ENCODE measurements at places on chromosomes 7 and 10.

- DNase-seq = no peak
These were observed 105.4 kb downstream of the ITIH5 start for GRCh38 chr10:7561216-7561893.

GRCh38 chr10:36488579-36488978 lies 636.8 kb upstream of the ANKRD30A start:
- no peak for DNase-seq

- no peak for DNase-seq
These were observed 151.2 kb downstream of the MPP7 start for GRCh38 chr10:28151636-28152035.

- DNase-seq = no peak
These were observed 151.4 kb downstream of the OAT start for GRCh38 chr10:124267231-124267885.

DNA sequence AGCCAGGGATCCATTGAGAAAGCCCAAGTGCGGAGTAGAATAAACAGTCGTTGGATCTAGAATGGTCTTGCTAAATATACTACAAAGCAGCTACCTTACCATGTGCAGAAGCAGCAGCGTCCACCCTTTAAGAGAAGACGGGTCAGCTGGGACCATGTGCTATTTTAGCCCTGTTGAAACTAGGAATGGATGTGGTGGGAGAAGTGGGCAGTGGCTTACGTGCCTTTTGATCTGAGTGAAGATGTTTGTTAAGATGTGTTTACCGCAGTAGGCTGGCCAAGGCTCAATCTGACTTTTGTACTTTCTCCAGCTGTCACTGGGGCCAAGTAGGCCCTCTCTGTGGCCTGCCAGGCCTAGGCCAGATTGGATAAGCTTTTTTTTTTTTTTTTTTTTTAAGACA lies 9.2 kb downstream of the HABP2 start:
- DNase-seq = no peak

DNA sequence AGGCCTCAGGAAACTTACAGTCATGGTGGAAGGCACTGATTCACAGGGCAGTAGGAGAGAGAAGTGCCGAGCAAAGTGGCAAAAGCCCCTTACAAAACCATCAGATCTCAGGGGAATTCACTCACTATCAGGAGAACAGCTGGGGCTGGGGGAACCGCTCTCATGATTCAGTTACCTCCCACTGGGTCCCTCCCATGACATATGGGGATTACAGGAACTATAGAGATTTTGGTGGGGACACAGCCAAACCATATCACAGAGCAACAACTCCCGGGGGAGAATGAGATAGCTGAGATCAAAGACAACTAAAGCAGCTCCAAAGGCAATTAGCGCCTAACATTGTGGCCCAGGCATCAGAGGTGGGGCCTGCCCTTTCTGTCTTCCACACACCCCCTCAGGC lies 85.4 kb upstream of the VOPP1 start:
- DNase-seq = no peak

DNA sequence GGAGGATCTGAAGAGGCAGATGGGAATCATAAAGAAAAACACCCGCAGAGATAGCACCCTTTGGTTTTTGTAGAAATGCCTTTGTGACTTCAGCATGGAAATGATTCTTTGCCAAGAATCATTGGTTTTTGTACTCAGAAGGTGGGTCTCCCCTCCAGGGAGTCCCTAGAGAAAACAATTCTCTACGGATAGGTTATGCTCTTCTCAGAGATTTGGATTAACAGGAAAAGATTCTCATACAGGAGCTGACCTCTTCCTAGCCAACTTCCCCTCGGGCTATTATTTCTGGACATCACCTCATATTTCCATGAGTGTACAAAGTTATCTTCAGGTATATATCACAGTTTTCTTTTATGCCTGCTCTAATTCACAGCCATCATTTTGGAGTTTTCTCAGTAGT lies 274.2 kb upstream of the HABP2 start:
- no peak for DNase-seq

DNA sequence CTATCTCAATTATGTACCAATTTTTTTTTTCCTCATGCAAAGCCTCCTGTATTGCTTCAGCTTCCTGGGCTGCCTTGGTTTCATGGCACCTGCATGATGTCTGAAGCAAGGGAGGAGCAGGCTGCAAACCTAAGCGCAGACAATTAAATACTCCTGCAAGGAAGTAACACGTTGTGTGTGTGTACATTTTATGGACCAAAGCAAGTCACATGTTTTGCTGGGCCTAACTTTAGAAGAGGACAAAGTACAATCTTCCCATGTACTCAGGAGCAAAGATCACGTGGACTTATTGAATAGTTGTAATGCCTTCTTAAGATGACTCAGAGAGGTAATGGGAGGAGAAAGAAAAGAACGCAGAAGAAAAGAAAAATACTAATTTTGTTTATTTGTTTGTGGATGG lies 944.0 kb upstream of the C7orf33 start:
- DNase-seq = no peak

GRCh38 chr10:80530251-80530650 lies 7.5 kb upstream of the SH2D4B start:
- DNase-seq = peak; percentile 39

DNA sequence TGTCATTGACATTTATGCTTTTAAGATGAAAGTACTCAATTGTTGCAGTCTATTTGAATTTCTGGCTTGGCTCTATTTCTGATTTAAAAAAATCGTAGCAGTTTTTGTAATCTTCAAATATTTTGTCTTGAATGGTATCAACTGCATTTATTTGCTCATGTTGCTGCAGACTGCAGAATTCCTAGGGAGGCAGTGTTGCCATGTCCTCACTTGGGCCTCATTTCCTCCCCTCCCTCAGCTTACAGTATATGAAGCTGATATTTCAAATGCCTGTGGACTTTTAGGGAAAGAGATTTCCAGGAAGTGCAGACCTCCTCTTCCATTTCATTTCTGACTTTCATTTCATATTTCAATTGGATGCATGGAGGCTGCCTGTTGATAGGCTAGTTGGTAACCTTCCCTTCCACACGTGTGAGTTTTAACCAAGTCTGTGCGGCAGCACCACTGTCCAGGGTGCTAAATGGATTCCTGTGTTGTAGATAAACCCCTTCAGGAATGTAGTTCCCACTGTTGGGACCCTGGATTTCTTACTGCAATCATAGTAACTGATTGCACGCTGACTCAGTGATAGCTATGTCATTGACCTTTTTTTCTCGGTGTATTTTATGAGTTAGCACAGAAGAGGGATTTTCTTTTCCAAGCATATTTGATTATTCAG lies 17.5 kb downstream of the VPS50 start:
- DNase-seq = no peak

GRCh38 chr7:44286618-44287487 lies 38.5 kb downstream of the CAMK2B start:
- no peak for DNase-seq

- no peak for DNase-seq
These were observed 99.7 kb upstream of the IFRD1 start for GRCh38 chr7:112350585-112350984.

DNA sequence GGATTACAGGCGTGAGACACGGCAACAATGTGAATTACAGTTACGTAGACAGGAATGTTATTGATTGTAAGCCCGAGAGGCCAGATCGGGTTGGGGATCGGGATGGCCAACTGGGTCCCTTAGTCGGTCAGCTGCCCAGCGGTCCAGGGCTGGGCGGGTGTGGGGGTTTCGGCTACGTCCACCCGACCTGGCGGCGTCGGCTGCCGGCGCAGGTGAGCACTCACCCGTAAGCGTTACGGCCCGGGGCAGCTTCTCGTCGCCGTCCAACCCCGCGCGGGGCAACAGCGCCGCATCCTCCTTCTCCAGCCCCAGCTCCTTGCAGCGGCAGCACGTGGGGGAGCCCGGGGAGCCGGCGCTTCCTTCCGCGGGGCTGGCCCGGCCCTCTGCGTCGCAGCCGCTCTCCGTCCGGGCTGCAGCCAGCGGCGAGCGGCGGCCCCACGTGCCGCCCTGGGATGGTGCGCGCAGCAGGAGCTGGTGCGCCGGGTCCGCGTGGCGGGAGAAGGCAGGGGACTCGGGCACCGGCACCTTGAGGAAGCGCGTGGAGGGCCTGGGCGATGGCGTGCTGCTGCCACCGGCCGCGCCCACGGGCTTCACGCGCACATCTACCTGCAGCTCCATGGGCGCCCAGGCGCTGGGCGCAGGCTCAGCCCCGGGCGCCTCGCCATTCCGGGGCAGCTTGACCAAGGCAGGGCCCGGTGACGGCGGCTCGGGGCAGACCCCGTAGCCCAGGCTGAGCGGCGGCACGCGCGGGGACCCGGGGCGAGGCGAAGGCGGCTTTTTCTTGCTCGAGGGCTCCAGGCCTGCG lies 609 bp downstream of the KLRG2 start:
- DNase-seq = no peak

GRCh38 chr10:85946713-85947326 lies 419.8 kb downstream of the GRID1 start:
- DNase-seq = no peak

DNA sequence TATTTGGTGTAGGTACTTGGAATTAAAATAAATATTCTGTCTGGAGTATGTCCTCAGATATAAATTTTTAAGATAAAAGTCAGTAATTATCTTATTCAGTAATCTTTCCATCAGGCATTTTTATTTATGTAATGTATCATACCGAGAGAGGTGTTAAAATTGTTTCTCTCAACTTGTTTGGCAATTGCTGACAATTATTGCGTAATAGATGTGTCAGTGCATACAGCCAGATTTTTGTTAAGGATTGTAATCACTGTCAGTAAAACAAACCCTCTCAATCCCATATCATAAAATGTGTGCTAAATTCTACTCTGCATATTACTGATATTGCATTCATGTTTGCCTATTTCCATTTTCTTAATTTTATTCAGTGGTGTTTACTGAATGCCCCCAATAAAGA lies 69.2 kb downstream of the CNTNAP2 start:
- no peak for DNase-seq

GRCh38 chr10:102965311-102965851 lies 47.3 kb downstream of the CNNM2 start:
- DNase-seq = no peak

DNA sequence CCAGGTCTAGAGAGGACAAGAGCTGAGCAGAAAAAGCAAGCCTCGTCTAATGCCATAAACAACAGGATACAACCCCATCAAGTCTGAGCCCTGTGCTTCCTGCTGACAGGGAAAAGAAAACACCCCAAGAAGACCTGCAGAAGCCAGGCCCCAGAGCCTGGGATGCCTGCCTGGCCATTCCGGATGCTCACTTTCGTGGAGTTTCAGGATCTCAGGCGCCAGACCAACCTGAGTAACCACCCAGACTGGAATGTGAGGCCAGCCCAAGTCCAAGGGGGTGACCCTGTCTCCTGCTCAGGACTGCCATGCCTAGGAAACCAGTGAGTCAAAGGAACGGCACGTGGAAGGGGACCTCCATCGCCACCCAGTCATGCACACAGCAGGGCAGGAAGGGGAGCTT lies 74.3 kb downstream of the PLXNA4 start:
- no peak for DNase-seq

GRCh38 chr10:103278862-103279298 lies 1.9 kb downstream of the INA start:
- no peak for DNase-seq

DNA sequence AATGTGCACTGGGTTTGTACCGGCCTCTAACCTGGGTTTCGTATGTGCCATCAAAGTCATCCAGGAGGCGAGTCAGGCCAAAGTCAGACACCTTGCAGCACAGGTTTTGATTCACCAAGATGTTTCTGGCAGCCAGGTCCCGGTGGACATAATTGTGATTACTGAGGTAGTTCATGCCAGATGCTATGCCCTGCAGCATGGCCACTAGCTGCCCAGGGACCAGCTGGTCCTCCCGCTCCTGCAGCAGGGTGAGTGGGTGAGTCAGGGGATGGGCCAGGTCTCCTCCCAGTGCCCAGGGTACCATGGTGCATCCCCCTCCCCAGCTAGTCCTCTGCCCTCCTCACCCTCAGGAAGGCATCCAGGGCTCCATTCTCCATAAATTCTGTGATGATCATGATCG lies 13.6 kb downstream of the ZYX start:
- no peak for DNase-seq

- no peak for DNase-seq
These were observed 130.6 kb downstream of the STRA8 start for GRCh38 chr7:135364206-135364605.

- no peak for DNase-seq
These were observed 542.6 kb upstream of the LRRN3 start for GRCh38 chr7:110548372-110548771.

DNA sequence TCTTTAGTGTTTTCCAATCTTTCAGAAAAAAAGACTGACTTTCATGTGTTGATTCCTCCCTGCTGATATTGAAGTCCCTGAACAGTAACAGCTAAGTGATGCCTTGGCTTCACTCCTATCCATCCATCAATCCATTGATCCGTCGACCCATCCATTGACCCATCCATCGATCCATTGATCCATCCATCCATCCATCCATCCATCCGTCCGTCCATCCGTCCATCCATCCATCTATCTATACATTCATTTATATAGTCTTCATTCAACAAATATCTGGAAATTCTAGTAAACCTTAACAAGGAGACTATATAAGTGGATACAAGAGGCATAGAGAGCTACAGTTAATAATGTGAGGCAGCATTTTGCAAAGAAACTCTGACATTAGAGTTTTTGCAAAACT lies 21.6 kb upstream of the LAMB1 start:
- DNase-seq = no peak

Measured in CD4-positive, alpha-beta T cell treated with Interferon gamma for 1 hour (primary cell).